Immature natural killer cell (primary cell): ENCODE measurements at places on chromosomes 7 and 10. TPM values are rescaled to one million over a fixed set of nuclear protein-coding genes. Genes with fewer than 3 reads are reported as not detected.

DNA sequence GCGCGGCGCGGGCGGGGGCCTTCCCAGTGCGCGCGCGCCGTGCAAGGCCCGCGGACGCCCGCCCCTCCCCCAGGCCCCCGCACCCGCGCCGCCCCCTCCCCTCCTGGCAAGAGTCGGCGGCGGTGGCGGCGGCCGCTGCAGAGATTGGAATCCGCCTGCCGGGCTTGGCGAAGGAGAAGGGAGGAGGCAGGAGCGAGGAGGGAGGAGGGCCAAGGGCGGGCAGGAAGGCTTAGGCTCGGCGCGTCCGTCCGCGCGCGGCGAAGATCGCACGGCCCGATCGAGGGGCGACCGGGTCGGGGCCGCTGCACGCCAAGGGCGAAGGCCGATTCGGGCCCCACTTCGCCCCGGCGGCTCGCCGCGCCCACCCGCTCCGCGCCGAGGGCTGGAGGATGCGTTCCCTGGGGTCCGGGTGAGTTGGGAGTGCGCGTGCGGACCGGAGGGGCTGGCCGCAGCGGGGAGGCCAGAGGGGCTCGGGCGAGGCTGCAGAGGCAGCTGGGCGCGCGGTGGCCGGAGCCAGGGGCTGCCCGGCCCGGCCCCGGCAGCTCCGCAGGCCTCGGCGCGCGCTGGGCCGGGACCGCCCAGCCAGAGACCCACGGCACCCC is at the start of gene BMPR1A:
Gene BMPR1A, plus strand, starts transcription at position 109 of the 602 bp plus-strand sequence. CDS start 119,400 bp downstream, outside the sequence.
- H3K27me3 ChIP-seq: peaks cover 6% of the 10 kb centered on the region
- H3K4me3 ChIP-seq: peak within 1 kb of the TSS; percentile 91

DNA sequence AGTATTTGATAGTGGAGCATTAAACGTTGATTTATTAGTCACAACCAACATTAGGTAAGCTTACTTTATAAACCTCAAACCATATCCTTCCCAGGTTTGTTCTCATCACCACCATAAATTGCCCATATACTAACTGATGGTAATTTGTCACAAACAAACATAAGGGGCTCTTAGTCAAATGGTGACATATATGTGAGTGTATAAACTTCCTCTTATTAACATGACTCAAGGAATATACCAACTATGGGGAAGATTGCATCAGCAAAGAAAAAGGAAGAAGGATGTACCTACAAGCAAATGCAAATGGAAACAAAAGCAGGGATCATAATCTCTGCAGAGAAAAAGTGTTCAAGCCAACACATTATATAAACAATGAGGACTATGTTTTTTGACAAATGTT is 418.2 kb upstream of the AKR1E2 start:
- H3K4me3 ChIP-seq: no peak overlapping the region
- H3K36me3 ChIP-seq: no peaks in the 10 kb centered on the region
- no peak overlapping the region for H3K27ac ChIP-seq
- no peaks in the 10 kb centered on the region for H3K4me1 ChIP-seq
- no peak for DNase-seq
- peaks cover 2% of the 10 kb centered on the region for H3K27me3 ChIP-seq

- H3K27ac ChIP-seq: no peak overlapping the region
- no peaks in the 10 kb centered on the region for H3K36me3 ChIP-seq
- no peak overlapping the region for H3K4me3 ChIP-seq
- peaks cover 3% of the 10 kb centered on the region for H3K27me3 ChIP-seq
- H3K4me1 ChIP-seq: no peaks in the 10 kb centered on the region
These were observed 1139.4 kb downstream of the XPNPEP1 start for GRCh38 chr10:108783897-108784296.

DNA sequence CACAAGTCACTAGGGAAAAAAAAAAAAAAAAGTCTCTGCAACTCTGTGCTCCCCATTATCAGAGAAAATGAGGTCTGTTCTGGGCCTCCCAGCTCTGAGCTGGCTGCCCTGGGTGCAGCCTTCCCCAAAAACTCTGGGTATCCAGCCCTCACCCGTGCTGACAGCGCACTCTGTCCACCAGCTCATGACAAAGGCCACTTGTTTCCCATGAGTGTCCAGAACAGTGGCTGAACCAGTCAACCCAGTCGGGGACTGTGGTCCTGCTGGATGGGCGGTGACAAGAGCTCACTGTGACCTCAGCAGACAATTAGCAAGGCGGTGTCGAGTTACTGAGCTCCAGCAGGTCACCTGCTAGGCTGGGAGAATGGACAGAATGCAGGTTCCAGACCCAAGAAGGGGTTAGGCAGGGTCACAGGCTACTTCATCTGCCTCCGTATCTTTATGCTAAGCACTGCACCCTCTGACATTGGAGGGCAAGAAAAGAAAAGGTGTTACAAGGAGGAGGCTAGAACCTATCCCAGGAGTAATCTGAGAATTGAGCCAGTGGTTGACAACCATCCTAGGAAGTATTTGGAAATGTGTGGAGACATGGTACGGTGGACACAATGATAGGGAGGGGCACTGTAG is 37.2 kb downstream of the DLG5 start:
- no peak for DNase-seq
- no peaks in the 10 kb centered on the region for H3K36me3 ChIP-seq
- no peak overlapping the region for H3K4me3 ChIP-seq
- no peak overlapping the region for H3K27ac ChIP-seq
- no peaks in the 10 kb centered on the region for H3K27me3 ChIP-seq

DNA sequence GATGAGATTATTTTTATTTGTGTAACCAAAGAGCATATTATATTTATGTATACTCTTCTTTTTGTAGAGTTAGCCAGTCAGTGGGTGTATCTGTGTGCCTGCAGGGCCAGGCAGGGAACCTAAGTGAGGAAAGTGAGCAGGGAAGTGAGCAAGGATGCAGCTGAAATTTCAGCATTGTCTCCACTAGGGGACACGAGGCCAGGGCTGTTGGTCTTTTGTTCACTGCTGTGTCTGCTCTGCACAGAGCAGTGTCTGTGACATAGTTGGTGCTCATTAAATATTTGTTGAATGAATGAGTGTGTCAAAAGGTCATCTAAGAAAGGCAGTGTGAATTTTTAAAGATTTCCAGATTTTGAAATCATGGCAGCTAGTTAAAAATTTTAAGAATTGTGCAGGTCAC is 51.8 kb downstream of the SUGCT start:
- H3K27me3 ChIP-seq: no peaks in the 10 kb centered on the region
- no peak overlapping the region for H3K4me3 ChIP-seq
- H3K36me3 ChIP-seq: no peaks in the 10 kb centered on the region

GRCh38 chr10:121076776-121077715 is 225.9 kb downstream of the WDR11 start:
- DNase-seq: no peak
- H3K4me1 ChIP-seq: no peaks in the 10 kb centered on the region
- no peak overlapping the region for H3K27ac ChIP-seq
- H3K4me3 ChIP-seq: no peak overlapping the region

- no peak for DNase-seq
- no peaks in the 10 kb centered on the region for H3K36me3 ChIP-seq
- H3K4me1 ChIP-seq: peaks cover 18% of the 10 kb centered on the region
- no peak overlapping the region for H3K27ac ChIP-seq
These were observed 339.8 kb downstream of the RNLS start for GRCh38 chr10:88243202-88243744.

- H3K4me1 ChIP-seq: peaks cover 14% of the 10 kb centered on the region
- H3K27me3 ChIP-seq: peaks cover 2% of the 10 kb centered on the region
- H3K36me3 ChIP-seq: no peaks in the 10 kb centered on the region
- DNase-seq: no peak
These were observed 82.8 kb upstream of the ADO start for GRCh38 chr10:62721687-62722086.

DNA sequence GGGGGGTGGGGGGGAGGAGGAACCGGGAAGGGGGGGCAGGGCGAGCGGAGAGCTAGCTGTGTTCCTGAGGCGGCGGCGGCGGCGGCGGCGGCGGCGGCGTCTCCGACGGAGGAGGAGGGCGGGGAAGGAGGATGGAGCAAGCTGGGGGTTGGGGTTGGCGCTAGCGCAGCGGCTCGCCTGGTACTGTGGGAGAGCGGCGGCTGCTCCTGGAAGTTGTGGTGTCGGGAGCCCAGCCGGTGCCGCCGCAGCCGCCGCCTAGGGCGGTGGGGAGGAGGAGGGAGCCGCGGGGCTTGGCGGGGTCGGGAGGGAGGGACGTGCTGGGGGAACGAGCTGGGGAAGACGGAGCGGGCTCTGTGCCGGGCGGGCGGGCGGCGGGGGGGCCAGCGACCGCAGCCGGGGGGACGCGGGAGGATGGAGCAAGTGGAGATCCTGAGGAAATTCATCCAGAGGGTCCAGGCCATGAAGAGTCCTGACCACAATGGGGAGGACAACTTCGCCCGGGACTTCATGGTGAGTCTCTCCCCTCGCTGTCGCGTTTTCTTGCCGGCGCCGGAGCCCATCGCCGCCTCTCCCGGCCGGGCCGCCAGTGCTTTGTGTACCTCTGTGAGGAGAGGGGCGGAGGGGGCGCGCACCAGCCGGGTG is at the start of gene PTPN12:
Gene PTPN12, plus strand, starts transcription at position 160 of the 642 bp plus-strand sequence. Its CDS starts 252 bp downstream, at position 412.
- peak within 1 kb of the TSS; percentile 98 for H3K4me3 ChIP-seq
- H3K36me3 ChIP-seq: no peaks in the 10 kb centered on the region
- H3K4me1 ChIP-seq: peaks cover 46% of the 10 kb centered on the region
- peak within 1 kb of the TSS; percentile 97 for H3K27ac ChIP-seq
- DNase-seq: peak; percentile 48

GRCh38 chr7:35533902-35534301 is 161.0 kb downstream of the HERPUD2 start:
- H3K27me3 ChIP-seq: peaks cover 5% of the 10 kb centered on the region
- H3K27ac ChIP-seq: no peak overlapping the region
- no peak for DNase-seq

DNA sequence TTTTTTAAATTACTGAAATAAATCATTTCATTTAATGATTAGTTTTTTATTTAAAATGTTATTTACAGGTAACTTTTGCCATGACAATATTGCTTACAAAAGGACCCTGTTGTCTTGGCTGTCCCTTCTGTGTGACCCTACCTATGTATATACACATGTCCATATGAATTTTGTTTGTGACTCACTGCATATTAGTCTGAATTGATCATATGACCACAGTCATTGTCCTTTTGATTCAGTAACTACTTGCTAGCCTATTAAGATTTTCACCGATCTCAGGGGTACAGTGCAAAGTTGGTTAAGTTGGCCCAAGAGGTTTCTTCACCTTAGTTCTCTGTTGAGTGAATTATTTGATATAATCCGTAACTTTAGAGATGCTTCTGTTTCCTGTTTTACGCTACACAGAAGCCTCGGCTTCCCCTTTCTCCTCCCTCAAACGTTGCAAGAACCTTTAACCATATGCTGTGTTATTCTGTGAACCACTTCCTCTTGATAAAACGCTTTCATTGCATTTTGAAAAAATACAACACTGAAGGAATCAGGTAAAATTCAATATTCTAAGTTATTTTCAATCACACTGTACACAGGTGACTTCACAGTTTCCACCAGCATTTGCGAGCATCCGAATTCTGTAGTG is 43.9 kb downstream of the APBB1IP start:
- H3K27ac ChIP-seq: peak overlapping the region; percentile 97
- peaks cover 89% of the 10 kb centered on the region for H3K4me1 ChIP-seq
- H3K4me3 ChIP-seq: peak overlapping the region; percentile 88
- H3K27me3 ChIP-seq: peaks cover 13% of the 10 kb centered on the region

DNA sequence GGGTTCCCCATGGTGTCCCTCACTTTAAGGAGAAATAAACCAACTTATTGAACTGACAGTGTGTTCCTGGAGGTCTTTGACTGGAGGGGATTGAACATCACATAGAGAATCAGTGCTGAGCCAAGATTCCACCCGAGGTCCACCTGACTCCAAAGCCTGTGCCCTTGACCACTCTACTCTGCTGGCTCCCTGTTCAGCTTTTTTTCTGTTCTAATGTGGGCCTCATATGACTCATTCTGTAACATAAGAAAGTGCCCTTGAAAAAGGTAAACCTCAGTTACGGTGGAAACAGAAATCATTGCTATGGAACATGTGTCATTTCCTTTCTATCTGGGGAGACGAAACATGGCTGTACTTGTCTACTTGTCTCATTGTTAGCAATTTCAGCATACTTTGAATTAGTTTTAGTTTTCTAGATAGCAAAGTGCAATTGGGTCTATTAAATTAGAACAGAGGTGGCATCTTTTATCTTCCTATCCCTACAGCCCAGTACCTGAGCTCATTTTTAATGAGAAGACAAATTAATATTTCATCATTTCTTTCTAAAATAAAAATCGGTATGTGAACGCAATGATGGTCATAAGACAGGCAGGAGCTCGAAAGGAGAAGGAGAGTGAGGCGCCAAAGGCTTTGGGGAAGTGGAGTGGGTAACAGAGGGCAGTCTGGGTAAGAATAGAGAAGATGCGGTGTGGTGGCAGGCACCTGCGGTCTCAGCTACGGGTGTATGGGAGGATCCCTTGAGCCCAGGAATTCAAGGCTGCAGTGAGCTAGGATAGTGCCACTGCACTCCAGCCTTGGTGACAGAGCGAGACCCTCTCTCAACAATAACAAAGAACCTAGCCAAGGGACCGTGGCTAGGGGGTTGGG is 1.5 kb downstream of the GSDME start:
- H3K4me1 ChIP-seq: peaks cover 5% of the 10 kb centered on the region
- peaks cover 23% of the 10 kb centered on the region for H3K27me3 ChIP-seq
- H3K27ac ChIP-seq: no peak overlapping the region
- no peaks in the 10 kb centered on the region for H3K36me3 ChIP-seq

DNA sequence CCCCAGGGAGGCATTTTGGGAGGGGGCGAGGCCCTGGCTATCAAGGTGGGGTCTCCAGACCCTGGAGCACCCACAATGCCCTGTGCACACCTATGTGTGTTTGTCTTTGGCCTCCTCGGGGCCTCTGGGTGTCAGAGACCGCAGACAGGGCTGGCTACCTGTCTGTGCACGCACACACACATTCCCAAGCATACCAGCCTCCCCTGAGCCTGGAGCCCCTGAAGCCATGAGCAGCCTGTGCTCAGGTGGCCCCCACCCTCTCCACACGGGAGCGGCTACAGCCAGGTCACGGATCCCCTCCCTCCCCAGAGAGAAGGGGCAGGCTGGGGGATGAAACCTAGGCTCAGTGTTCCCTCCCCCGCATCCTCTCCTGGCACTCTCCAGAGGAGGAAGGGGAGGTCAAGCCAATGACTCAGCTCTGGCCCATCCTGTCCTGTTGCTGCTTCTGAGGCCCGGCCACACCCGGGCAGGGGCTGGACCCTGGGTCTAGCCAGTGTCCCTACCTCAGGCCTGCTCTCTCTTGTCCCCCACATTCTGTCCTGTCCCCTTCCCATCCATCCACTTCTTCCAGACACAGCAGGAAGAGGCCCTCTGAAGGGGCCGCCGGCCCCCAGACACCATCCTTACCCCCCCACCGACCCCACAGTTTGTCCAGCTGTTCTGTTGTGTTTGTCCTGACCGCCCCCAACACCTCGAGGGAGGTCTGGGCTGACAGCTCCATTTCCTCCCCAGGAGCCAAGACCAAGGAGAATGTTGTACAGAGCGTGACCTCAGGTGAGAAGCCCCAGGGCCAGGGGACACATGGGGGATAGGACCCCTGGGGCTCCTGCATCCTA is 720 bp downstream of the SNCG start:
- no peaks in the 10 kb centered on the region for H3K36me3 ChIP-seq
- no peaks in the 10 kb centered on the region for H3K27me3 ChIP-seq
- H3K4me1 ChIP-seq: no peaks in the 10 kb centered on the region
- no peak overlapping the region for H3K27ac ChIP-seq
- no peak overlapping the region for H3K4me3 ChIP-seq

Gene SPDYE1
- not detected for polyA plus RNA-seq

Gene HKDC1
- polyA plus RNA-seq: 0.16 TPM

Gene LIPM
- polyA plus RNA-seq: not detected

Gene CLDN3
- polyA plus RNA-seq: not detected

Gene CDH23
- polyA plus RNA-seq: not detected

Gene CH25H
- polyA plus RNA-seq: not detected
